Cerebellum (tissue), 4 donors: ENCODE measurements at places on chromosomes 1 and 21. TPM values are rescaled to one million over a fixed set of nuclear protein-coding genes. Genes with fewer than 3 reads are reported as not detected.

MRAP gene
- 1.00 TPM for total RNA-seq

GRCh38 chr1:33797849-33798248 lies 66.0 kb upstream of the HMGB4 start:
- no peak for DNase-seq

GRCh38 chr1:29758781-29759499 lies 522.6 kb downstream of the PTPRU start:
- no peak for DNase-seq

- DNase-seq: no peak
Measured at GRCh38 chr1:80639777-80640533, 1160.8 kb upstream of the ADGRL2 start.

CD48 gene
- 0.45 TPM for total RNA-seq

GBP5 gene
- total RNA-seq: not detected

- no peak for DNase-seq
Measured at GRCh38 chr1:156226116-156226538, 13.3 kb downstream of the PMF1 start.

DNA sequence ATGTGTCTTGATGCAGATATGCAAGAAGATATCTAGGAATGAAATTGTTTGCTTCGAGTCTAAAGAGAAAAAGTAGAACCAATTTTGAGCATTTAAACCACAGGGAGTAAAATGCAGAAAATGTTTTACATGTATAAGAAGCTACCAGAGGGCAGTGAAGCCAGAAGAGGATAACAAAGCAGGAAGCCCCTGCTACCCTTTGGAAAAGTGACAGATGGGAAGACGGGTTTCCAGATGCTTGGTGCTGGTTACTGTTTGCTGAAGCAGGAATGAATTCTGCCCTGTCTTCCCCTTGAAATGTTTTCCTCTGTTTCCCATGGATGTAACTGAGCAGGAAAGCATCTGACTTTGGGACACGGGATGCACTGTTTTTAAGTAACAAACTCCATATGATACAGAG lies 822.2 kb downstream of the MRPL39 start:
- no peak for DNase-seq

- no peak for DNase-seq
Measured at GRCh38 chr1:156896490-156897033, 3.0 kb downstream of the PEAR1 start.

DNA sequence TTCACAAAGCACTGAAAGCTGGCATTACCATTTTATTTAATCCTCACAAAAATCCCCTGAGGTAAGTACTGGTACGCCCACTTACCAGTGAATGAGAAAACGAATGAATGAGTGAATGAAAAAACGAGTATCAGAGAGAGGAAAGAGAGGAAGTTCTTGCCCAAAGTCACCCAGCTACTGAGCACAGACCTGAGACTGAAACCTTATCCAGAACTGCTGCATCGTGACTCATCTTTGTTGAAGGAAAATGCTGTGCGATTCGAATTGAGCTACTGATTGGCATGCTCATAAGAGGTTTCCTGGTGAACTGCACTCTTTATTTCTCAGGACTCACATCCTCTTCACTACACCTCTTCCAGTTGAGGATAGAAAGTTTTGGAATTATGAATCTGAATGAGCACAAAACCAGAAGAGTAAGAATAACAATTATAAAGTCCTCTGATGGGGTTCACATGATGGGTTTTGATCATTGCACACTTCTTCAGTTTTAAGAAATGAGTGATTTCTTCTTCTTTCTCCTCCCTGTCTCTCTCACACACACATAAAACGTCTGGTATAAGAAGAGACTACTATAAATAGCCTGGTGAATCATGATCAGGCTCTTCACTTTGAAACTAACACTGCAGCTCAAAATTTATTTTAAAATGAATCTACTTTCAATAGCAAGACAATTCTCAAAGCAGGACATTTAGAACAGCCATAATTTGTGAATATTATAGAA lies 32.1 kb downstream of the IL12RB2 start:
- no peak for DNase-seq

GRCh38 chr21:33802481-33802880 lies 113.1 kb downstream of the ATP5PO start:
- no peak for DNase-seq

GNG4 gene
- 54.4 TPM for total RNA-seq

- no peak for DNase-seq
Measured at GRCh38 chr1:236853921-236854604, 59.0 kb downstream of the MTR start.

DNA sequence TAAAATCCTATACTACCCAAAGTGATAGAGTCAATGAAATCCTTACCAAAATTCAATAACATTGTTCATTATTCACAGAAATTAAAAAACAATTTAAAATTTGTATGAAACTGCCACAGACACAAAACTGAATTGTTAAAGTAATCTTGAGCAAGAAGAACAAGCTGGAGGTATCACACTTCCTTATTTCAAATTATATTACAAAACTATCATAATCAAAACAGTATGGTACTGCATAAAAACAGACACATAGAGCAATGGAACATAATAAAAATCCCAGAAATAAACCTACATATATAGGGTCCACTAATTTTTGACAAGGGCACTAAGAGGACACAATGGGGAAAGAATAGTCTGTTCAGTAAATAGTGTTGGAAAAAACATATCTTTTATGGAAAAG lies 316.2 kb downstream of the PTPRC start:
- no peak for DNase-seq

H6PD gene
- total RNA-seq: 10.1 TPM

DNA sequence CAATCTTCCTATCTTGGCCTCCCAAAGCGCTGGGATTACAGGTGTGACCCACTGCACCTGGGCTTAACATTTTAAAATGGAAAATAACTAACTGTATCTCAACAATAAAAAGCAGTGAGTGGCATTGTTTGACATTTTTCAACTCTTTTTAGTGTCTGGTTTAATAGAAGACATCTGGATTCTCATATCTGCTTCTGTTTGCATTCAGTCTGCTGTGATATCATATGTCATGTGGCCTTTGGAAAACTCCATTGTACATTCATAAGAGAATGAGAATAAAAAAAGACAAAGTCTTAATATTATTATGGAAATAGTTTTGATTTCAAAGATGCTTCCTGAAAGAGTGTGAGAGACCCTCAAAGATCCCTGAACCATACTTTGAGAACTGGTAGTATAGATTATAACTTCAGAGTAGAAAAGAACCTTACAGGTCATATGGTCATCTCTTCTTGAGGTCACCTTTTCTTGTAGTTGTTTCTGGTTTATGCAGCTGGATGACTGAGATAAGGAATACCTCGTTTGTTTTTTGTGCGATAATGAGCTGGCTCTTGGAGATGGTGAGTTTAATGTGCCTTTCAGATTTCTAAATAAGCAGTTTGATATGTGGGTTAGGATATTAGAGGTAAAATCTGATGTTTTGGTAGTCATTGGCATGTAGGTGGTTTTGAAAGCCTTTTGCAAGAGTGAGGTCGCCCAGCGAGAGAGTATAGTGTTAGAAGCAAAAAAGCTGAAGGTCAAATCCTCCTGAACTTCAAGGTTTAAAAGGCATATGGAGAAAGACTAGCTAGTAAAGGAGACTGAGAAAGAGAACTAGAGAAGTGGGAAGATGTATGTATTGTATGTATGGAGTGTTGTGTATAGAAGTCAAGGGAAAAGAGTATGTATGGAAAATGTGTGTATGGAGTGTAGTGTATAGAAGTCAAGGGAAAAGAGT lies 17.2 kb downstream of the CEP350 start:
- no peak for DNase-seq

DNA sequence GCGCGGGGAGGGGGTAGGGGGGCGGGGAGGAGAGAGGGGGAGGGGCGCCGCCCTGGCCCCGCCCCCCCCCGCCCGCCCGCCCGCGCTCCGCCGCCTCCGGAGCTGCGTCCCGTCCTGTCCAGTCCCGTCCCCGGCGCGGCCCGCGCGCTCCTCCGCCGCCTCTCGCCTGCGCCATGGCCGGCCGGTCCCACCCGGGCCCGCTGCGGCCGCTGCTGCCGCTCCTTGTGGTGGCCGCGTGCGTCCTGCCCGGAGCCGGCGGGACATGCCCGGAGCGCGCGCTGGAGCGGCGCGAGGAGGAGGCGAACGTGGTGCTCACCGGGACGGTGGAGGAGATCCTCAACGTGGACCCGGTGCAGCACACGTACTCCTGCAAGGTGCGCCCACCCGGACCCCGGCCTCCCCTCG lies at the start of gene AGRN:
AGRN (plus strand) TSS at position 121 of the 405 bp plus-strand sequence; CDS start at position 174, 53 bp downstream.
- DNase-seq: peak; percentile 37

GCSAML gene
- 0.36 TPM for total RNA-seq

RBM11 gene
- total RNA-seq: 9.9 TPM

DNA sequence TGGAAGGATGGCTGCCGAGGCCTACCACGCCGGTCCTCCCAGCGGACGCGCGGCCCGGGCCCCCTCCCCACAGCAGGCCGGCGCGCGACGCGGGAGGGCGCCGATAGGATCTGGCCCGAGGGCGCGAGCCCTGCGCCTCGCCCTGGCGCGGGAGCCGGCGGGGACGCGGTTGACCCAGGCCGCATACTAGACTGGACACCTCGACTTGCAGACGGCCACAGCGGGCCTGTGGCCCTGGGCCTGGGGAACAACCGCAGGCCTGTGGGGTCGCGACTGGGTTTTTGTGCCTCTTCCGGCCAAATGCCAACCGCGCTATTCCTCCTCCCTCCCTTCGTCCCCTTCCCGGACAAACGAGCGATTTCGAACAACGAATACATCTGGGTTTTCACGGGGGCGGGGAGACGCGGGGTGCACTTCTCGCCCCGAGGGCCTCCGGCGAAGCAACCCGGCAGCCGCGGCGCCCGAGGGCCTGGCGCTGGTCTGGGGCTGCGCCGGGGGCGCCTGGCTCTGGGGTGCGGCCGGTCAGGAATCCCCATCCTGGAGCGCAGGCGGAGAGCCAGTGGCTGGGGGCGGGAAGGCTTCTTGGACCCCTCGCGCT lies 2.4 kb downstream of the NHLH2 start:
- peak; percentile 32 for DNase-seq

DNA sequence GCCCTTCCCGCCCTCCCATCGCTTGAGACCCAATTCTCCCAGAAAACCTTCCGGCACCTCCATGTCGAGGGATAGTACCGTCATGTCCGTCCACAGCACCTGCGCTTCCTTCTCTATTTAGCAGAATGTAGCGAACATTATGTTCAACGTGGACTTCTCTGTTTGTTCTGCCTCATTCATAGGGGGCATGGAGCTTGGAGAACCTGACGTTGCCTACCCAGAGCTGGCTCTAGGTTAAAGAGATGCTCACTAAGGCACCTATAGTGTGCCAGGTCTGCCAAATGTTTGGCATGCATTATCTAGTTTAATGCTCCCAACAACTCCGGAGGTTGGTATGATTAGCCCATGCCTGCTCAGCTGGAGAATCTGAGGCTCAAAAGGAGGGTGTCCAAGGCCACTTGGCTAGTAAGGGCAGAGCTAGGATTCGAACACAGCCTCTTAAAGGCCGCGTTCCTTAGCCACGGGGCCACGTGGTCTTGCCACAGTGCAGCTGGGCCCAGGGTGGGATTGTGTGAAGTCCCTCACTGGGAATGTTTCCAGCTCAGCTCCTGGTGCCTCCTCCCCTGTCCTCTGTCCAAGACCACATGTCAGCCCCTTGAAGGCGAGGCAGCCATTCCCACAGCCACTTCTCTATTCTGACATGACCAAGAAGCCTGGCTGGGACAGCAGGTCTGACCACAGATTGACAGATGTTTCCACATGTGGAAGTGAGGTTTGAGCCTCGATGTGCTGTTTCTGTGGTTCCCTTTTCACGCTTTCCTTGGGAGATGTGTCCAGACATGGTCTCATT lies 57.8 kb downstream of the RUNX3 start:
- no peak for DNase-seq

GRCh38 chr1:223219318-223219635 lies 76.2 kb upstream of the TLR5 start:
- no peak for DNase-seq

GRCh38 chr1:1430992-1431844 lies 4.3 kb upstream of the VWA1 start:
- DNase-seq: no peak

CR1 gene
- total RNA-seq: 0.91 TPM

- DNase-seq: peak; percentile 72
Measured at GRCh38 chr1:41662061-41662764, 177.7 kb upstream of the EDN2 start.

DNA sequence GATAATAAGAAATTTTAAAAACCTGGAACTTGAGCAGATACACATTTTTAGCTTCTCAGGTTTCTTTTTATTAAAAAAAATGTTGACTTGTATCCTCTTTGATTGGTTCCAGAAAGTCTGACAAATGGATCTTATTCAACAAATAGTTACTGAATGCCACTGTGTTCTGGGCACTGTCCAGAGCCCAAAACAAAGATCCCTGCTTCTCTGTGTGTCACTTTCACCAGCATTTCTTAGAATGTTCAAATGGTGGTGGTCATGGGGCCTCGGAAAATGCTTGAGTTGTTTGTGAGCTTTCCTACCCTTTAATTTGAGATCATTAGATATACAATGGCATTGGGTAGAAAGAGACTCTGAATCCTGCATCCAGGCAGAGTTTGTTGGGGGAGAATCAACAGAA lies 19.9 kb downstream of the ACTN2 start:
- no peak for DNase-seq

ETV3L gene
- total RNA-seq: not detected

DNA sequence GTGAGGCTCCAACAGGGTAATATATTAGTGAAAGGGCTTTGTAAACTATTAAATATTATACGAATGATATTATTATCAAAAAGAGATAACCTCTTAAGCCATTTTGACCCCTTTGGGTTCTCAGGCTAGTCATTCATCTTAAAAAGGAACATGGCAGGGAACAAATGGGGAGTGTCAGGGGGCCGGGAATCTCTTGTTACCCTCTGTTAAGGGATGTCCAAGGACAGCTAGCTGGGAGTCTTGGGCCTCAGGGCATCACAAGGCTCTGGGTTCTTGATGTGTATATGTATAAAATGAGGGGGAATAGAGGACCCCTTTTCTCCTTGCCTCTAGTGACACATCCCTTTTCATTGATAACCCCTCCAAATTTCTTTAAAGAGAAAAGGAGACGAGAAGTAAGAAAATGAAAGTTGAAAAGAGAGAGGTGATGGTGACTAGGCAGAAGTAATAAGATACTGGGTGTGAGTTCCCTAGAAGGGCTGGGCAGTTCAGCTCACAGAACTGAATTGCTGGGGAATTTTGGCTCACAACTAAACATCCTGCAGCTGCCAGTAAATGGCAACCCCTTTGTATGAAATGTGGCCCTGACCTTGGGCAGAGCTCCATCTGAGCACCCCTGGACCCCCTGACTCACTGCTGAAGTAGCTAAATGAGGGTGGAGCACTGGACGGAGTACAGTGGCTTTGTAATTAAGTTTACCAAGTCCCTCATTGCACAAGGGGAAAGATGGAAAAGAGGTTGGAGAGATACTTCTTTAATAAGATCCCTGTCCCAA lies 20.0 kb upstream of the ZNF326 start:
- DNase-seq: no peak
